ENCODE measurements at places on chromosomes 12 and 14.

- no peak for DNase-seq
These were observed at the start of gene PMCH for GRCh38 chr12:102197789-102198188. TSS of gene PMCH (minus strand) at chr12:102197833. CDS start at chr12:102197770, 63 bp downstream.

DNA sequence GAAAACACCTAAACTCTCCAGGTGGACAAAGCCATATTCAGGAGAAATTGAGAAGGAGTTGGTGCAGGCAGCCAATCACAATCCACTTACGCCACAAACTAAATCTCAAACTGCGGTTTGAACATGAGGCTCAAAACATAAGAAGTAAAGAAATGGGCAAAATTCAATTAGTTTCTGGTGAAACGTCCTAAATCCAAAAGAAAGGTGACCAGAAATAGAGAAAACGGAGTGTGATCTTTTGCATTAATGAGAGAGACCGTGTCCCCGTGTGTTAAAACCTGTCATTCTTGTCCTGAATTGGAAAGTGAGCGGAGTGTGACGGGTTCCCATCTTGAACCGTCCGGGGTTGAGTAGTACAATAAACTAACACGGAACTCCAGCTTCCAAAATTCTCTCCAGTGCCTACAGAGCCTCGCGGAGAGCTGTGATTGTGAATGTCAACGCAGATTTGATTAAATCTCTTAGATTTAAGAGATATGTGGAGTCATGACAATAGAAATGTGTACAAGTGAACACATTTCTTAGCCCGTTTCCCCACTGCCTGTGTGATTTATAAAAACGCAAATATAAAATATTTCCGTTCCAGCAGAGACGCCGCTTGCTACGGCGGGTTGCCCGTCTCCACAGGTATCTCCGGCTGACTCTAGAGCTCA is 595 bp upstream of the METAP2 start:
- DNase-seq = peak; percentile 48

DNA sequence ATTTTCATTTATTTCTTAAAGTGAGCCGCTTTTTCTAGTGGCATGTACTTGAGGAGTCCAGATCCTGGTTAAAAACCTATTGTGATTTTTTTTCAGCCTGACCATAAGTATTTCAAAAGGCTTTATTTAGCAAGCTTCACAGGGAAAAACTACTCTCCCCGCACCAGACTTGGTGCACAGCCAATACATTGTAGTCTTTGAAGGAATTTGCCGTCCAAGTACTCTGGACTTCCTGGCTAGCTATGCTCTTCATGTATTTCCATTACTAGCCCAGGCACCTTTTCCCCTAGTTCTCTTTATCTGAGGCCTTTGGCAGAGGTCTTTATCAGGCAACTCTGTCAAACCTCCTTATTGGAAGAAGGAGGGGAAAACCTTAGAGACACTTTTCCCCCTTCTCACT is 234.7 kb downstream of the CCDC91 start:
- no peak for DNase-seq

DNA sequence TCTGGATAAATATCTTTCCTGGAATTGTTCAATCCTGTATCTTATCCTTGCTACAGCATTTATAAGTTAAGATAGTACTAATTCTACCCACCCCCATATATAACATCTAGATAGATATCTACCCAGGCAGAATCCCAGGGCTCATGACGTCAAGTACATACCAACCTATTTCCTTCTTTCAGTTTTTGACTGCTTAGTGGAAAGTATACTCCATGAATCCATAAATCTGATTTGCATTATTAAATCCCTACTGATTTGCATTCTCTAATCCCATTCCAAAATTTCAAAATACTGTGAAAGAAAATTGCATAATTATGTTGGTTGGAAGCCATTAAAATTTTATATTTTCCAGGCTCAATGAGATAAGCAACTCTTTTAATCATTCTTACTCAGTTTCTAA is 111.7 kb downstream of the KITLG start:
- DNase-seq = no peak

- no peak for DNase-seq
These were observed 17.7 kb upstream of the LRP1-AS start for GRCh38 chr12:57164966-57165625.

DNA sequence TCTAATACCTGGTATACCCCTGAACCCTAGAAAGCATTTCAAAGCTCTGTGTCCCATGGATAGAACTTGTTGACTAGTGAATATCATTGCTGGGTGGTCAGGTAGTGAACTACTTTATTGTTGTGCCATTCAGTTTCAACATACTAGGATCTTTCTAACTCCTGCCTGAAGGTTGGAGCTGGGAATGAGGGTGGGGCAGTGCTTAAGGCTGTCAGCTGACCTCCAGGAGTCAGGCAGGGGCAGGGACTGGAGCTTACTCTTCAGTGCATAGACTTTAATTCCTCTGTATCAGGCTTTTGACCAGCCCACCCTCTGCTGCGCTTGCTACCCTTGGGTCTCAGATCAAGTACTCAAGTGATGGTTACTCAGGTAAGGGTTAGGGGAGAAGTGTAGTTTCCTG is 102.6 kb upstream of the RFX4 start:
- DNase-seq = no peak

GRCh38 chr12:112927925-112928324 is 10.3 kb upstream of the OAS3 start:
- no peak for DNase-seq

- DNase-seq = no peak
These were observed 252.3 kb downstream of the EFCAB11 start for GRCh38 chr14:89702073-89702875.

DNA sequence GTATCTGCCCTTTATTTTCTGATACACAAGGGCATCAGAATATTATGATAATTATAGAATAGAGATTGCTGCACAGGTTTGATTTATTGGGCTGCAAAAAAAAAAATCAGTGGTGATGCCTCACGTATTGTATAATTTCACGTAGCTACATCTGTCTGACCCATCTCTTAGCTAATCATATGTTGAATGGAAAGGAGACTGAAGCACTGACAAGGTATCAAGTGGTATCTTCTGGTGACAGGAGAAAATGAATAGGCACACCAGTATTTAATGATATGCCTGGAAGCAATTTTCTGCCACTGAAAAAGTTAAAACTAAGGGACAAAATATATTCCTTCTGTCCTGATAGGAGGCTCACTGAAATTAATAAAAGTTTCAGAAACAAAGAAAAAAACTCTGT is 837.2 kb upstream of the FBXO33 start:
- no peak for DNase-seq

DNA sequence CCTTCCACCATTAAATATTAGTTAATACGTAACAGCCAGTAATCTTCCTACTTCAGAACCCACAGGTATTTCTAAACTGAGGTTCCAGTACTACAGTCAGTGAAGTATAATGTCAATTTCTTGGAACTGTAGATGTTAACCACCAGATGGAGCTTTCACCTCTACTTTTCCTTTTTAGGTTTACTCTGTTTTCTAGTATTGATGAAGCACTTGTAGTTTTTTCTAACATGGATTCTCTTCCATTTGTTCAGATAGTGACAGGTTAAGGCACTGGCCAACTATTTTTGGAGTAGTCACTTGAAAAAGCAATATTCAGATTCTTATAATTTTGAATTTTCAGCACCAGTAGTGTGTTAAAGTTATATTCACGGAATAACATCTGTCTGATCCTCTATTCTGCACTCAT is 4.6 kb upstream of the SEC23A start:
- DNase-seq = peak; percentile 47
